ENCODE measurements at places on chromosomes 6 and 20.

DNA sequence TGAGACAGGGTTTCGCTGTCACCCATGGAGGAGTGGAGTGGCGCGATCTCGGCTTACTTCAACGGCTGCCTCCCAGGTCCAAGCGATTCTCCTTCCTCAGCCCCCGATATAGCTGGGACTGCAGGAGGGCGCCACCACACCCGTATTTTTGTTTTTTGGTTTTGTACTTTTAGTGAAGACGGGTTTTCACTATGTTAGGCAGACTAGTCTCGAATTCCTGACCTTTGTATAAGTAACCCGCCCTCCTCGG, 115.4 kb upstream of the BTN3A2 start:
- no peak for DNase-seq

- DNase-seq: no peak
Observed at GRCh38 chr20:63937596-63937995, 18.6 kb downstream of the UCKL1 start.

GRCh38 chr6:169521825-169522224, 180.0 kb downstream of the WDR27 start:
- DNase-seq: no peak

DNA sequence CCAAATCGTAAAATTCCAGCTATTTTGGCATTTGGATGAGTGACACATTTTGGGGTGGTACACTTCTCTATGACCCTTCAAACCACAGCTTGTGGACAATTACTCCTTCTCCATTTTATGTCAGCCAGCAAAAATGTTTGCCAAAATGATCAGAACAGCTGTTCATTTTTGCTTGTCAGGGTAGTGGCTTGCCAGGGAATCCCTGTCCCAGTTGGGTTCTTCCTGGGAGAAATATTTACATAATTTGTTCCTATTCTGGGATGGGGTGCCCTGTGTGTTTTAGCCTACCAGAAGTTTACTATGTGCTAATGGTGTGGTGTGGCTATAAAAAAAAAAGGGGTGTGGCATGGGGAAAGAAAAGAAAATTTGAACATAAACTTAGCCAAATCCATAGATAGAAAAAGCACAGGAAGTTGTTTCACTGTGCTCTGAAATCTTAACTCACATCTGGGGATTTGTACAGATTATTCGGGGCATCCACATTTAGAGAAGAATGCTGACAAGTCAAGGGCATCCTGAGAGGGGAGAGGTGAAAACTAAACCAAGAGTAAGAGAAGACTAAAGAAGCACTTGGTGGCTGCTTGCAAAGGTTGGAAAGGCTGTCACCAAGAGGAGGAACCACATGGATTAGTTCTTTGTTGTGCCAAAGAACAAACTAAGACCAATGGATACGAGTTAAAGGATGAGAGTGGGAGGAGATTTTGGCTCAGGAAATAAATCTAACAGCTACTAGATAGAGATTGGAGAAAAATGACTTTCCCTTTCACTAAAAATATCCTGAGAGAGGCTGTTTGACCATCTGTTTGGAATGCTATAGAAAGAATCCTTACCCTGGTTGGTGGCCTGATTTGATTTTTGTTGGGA, 55.2 kb upstream of the RBM24 start:
- DNase-seq: no peak

GRCh38 chr20:57451795-57452661, 60.8 kb downstream of the RBM38 start:
- no peak for DNase-seq

GRCh38 chr20:2849529-2849928, 9.0 kb downstream of the VPS16 start:
- DNase-seq: no peak

DNA sequence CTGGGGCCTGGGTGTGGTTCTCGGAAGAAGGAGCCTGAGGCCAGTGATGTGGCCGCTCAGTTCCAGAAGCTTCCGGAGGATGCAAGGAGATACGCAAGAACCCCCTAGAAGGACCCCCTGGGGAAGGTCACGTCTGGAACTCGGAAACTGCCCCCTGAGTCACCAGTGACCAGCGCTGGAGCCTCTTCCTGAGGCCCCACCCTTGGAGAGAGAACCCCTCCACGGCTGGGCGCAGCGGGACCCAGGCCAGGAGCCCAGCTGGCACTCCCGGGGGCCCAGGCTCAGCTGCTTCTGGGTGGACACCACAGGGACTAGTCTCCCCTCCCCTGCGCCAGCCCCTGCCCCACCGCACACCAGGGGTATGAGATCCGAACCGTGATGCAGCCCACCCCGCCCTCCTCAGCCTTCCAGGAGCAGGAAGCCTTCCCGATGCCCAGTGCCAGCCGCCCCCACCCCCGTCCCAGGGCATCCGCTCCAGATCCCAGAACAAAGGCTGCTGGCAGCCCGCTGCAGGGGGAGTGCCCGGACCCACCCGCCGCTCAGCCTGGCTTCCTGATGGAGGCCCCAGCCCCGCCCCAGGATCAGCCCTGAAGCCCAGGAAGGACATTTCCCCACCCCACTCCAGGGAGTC, 7.5 kb downstream of the LAMA5 start:
- peak; percentile 54 for DNase-seq

DNA sequence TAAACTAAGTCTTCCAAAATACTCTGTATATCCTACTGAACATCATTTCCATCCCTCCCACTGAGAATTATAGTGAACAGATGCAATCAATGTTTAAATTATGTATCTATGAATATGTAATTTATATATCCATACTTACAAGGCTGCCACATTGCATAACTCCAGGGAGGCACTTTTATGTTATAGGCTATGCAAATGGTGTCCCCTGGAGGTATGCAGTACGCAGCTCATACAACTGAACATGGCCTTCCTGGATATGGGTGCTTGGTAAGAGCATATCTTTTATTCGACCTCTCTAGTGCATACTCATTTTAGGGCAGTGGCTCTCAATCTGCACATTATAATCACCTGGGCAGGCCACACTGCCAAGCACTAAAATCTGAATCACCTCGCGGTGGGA, 127.3 kb downstream of the BANF2 start:
- DNase-seq: no peak

DNA sequence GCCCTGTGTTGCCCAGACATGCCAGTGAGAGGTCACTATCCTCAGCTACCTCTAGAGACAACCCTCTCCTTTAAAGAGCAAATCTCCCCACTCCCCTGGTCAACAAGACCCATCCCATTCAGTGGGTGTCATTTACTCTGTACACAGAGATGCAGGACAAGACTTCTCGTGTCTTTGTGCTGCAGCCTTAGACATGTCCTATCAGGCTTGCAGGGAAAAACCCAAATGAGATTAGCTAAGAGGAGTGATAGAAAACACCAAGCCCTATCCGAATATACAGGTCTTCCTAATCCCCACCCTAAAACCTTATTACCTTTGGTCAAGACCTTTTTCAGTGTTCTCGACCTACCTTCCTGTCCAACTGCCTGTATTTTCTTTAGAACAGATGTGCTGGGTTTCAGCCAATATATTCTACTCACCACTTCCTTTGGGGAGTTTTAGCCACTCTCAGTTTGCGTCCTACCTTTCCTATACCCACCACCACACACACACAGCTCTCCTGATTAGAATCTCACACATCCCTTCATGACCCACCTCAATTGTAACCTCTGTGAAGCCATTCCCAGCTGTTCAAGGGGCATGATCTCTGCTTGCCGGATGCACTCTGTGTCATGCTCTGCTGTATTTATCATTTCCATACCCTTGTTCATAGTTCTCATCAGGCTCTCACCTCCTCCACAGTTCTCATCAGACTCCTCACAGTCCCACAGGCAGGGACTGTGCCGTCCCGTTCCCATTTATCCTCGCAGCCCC, 39.7 kb downstream of the TRAM2 start:
- DNase-seq: no peak

All from iris pigment epithelial cell (primary cell).